ENCODE measurements at places on chromosomes 1 and 21.

DNA sequence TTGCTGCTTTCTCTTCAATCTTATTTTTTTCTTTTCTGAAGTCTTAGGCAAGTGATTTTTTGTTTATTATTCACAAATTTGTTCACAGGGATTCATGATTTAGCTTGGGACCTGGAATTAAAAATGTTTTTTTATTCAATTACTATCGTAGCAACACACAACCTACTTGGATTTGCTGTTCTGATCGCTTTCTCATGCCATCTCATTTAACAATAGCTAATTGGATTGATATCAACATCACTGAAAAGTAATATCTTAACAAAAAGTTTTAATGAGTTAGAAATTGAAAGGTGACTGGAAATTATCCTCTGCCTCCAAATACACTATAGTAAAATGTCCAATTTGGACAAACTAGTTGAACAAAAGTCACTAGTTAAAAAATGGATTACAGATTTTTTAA is 32.4 kb downstream of the MAP3K21 start:
- no peak for DNase-seq

- no peak for DNase-seq
Observed at GRCh38 chr1:103220631-103221041, 112.3 kb upstream of the COL11A1 start.

GRCh38 chr1:40076895-40077312 is 20.1 kb downstream of the PPT1 start:
- peak; percentile 64 for DNase-seq

DNA sequence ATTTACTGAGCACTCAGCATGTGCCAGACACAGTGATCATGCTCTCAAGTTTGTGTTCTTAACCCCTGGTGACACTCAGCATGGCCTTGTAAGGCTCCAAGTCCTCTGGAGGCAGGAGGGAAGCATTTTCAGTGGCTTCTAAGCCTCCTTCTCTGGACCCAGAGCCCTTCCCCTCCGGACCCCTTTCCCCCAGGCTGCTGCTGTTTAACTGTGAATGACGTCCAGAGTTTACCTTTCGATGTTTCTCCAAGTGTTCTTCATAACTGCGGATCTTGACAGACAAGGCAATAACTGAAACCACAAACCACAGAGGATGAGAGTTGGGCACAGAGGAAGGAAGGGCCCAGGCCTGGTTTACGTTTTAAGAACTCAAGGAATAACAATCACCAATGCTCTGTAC is 6.5 kb downstream of the MRPS15 start:
- DNase-seq = no peak

DNA sequence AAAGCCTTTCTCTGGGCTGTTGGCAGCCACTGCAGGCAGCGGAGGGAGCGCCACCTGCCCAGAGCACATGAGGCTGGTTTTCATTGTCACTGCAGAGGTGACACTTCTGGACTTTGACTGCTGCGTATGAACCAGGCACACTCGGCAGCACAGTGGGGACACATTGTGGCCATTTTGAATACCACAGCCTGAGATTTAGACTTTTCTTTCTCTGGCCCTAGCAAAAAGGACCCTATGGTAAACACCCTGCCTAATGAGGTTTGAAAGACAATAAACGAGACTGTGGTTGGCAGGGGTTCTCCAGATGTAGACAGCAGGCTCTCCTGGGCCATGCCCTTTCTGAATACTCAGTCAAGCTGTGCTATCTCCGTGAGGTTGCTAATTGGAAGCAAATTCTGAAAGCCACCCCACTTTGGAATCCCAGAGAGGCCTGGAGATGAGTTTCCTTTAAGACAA is 12.0 kb upstream of the KCNE2 start:
- DNase-seq = peak; percentile 33

DNA sequence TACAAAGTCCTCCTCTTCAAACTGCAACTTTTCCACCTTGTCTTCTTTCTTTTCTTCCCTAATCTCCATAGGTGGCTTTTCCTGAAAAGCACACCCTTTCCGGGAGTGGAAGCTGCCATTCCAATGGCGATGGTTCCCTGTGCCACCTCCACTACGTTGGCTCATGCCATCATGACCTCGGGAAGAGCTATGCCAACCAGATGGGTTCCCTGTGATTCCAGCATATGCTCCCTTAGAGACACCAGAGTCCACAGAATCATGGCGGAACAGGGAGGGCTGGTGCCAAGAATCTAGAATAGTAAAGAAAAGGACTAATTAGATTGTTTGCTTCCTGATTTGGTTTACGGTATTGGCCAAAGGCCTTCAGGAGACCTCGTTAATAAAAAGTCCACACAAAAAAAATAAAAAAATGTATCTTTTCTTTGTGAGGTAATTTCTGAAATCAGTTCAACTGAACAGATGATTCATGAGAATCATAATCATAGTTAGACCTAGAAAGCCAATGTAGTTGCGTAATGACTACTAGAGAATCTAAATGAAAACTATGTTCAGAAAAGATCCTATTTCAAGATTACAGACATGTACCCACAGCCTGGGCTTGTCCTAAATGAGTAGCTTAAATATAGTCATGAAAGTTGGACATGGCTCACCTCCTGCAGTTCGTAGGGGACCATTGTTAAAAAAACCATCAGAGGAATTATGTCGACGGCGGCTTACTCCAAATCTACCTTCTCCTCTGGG is 30.9 kb upstream of the CCDC17 start:
- DNase-seq = no peak

DNA sequence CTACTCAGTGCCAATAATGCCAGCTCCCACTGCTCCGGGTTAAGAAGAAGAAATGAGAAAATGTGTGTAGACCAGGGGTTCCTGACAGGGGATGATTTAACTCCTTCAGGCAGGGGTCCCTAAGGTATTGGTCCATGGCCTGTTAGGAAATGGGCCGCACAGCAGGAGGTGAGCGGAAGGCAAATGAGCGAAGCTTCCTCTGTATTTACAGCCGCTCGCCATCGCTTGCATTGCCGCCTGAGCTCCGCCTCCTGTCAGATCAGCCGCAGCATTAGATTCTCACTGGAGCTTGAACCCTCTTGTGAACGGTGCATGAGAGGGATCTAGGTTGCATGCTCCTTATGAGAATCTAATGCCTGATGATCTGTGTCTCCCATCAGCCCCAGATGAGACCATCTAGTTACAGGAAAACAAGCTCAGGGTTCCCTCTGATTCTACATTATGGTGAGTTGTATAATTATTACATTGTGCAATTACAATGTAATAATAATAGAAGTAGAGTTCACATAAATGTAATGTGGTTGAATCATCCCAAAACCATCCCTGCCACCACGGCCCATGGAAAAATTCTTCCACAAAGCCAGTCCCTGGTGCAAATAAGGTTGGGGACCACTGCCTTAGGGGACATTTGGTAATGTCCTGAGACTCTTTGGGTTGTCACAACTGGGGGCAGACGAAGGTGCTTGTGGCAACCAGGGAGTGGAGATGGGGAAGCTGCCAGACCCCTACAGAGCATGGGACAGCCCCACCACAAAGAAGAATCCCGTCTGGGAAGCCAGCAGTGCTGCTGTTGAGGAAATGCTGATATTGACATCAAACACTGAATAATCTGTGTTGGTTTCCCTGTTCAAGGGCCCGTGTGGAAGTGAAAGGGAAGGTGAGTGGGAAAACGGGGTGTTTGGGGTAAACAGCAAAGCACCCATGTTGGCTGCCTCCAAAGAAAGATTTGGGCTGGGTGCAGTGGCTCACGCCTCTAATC is 60.8 kb downstream of the DHRS3 start:
- DNase-seq = no peak

- no peak for DNase-seq
Observed at GRCh38 chr1:27365372-27366112, 1.2 kb downstream of the MAP3K6 start.

GRCh38 chr1:211541278-211541677 is 37.7 kb downstream of the SLC30A1 start:
- no peak for DNase-seq

Data from erythroblast (primary cell).